ENCODE measurements at places on chromosomes 16 and 17. TPM values are rescaled to one million over a fixed set of nuclear protein-coding genes. Genes with fewer than 3 reads are reported as not detected.

Gene PRCD
- 3.4 TPM for total RNA-seq

Gene CTRB1
- total RNA-seq = not detected

Gene SMTNL2
- 48.6 TPM for total RNA-seq

Gene PRKCB
- 2.2 TPM for total RNA-seq

Gene SLC25A39
- 50.6 TPM for total RNA-seq

DNA sequence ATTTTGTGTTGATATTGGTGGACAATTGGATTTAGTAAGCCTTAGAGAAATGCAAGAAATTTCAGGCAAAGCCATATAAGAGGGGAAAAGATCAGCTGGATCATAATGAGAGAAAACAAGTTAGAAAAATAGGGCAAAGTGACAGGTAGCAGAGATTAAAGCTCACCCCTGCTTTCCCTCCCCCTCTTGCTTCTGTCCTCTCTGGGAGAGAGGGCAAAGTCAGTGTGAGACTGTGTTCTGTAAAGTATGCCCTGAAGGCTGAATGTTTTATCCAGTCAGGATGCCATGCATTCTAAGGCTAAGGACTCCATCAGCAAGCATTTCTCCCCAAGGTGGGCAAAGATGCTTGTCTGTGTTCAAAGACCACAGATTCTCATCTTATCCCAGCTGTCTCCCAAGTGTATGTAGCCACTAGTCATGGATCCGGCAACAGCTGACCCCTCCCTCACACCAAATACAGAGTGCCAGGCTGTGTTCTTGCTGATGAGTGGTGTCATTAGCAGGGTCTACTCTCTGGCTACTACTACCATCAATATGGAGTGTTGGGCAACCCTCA lies 136.2 kb upstream of the DNAH9 start:
- DNase-seq = no peak

DNA sequence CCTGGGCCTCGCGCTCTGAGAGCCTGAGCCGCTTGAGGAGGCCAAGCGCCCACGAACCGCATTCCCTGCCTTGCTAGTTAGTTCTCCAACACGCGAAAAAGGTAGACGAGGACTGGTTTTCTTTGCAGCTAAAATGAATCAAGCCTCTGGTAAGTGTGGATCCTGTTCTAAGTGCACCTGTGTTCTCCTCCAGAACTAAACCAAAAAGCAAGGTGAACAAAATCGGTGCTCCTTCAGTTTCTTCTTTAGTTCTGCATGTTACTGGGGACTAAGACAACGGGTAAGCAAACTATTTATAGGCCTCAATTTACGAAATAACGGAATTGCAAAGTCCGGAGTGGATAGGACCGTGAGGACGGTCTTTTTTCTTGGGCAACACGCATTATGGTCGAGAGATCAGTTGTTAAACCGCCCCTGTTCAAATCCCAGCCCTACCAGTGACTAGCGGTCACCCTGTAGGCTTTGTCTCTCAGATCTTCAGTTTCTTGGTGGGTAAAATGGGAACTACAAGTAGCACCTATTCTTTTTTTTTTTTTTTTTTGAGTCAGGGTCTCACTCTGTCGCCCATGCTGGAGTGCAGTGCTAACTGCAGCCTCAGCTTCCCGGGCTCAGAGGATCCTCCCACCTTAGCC lies 993 bp upstream of the ANKRD11 start:
- DNase-seq = no peak

DNA sequence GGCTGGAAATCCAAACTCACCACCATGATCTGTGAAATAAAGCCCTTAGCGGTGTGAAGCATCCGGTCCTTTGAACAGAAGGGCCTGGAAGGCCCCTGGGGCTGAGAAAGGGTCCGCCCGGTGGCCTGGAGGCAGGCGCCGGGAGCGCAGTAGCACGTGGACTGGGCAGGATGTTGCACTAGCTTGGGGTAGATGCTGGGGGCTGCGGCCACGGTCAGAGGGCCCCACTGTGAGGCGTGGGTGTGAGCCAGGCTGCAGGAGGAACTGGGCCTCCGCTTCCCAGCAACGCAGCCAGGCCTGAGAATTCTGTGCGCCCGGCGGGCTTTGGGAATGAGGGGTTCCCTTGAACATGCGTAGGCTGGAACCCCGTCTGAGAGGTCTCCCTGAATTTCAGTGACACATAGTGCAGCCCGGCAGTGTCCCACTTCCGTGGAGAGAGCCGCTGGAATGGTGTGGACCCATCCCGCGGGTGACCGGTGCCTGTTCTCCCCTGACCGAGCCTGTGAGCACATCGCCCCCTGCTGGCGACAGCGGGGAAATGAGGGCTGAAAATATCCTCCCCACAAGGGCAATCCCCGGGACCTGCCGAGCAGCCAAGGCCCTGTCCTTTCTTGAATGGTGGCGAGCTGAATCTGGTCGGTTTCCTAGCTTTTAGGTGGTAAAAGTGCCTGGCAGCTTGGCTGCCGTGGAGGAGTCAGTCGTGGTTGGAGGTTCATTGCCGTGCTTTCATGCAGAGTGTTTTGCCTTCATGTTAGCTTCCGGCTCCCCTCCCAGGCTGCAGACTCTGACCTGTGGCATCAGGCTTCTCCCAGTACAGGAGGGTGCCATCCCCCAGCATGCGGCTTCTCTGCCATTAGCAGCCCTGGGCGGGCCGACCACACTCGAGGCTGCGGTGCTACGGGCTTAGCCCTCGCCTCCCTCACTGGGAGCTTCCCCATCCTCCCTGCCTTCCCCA lies 43.8 kb downstream of the DNAJA2 start:
- peak; percentile 90 for DNase-seq

DNA sequence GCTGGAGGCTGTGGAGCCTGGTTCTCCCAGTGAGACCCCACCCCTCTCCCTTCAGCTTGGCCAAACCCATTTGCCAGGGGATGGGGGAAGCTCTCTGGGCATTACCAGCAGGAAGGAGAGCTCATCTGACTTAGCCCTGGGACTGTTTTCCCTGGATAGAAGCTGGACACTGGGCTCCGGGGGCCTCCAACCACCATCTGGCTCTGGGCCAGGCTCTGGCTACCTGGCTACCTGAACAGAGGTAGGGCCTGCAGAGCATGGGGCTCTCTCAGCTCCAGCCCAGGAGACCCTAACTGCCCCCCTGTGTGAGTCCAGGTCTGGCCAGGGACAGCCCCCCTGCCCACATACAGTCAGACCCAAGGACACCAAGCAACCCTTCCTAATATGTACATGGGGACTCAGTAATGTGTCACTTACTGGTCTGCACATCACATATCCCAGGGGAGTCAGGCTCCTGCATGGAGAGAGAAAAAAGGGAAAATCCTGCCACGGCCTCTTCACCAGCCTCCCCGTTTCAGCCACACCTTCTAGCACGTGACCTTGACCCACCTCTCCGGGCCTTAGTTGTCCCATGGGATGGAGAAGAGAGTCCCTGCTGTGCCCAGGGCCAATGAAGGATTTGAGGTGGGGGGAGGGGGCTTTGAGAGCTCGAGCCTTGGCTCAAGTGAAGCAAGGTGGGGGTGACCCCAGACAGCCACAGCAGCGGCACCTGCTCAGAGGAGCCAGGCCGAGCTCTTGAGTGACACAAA lies 13.8 kb downstream of the CNGB1 start:
- no peak for DNase-seq

- no peak for DNase-seq
Observed at GRCh38 chr17:63442074-63442473, 4.0 kb downstream of the CYB561 start.

GRCh38 chr16:84482951-84483881 lies 21.2 kb downstream of the MEAK7 start:
- no peak for DNase-seq

DNA sequence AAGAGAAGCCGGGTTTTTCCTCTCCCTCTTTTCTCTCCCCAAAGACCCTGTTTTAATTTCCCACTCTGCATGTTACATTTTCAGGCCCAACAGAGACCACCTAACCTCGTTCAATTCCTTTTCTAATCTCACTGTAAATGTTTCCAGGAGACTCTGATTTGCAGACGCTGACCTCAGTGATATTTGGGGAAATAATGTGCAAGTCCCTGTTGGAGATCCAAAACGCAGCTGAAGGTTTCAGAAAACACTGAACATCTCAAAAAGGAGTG lies 386.6 kb downstream of the NPIPA8 start:
- no peak for DNase-seq
